Neural crest cell (in vitro differentiated cells): ENCODE measurements at places on chromosomes 16 and 17.

DNA sequence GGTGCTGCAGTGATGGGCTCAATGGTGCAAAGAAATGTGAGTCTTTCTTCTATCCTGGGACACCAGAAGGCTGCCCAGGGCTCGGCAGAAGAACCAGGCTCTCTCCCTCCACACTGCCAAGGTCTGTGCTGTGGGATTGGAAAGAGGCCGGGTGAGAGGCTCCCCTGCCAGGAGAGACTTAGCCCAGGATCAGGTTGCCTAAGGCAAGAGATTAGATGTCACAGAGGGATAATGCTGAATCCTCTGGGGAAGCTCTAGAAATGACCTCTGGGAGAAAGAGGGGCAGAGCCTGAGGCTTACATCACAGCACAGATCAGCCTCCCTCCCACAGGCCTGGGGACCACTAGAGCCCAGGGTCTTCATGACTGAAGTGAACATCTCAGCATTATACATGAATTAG, 5.7 kb upstream of the DOC2B start:
- DNase-seq, result no peak

DNA sequence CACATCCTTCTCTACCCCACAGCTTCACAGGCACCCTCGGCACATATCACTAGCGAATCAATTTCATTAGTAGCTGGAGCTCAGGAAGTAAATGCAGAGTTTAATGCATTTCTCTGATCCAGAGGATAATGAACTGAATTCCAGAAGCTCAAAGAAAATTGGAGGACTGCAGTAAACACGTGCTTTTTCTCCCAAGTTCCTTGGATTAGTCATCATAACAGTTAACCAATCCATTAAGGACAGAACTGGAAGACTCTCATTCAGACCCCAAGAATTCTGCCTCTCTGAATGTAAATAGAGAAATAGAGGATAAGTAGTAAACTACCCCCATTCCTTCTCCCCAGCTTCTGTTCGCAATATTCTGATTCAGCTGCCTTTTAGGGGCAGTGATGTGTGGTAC, 40.7 kb downstream of the DUSP14 start:
- DNase-seq, result no peak

DNA sequence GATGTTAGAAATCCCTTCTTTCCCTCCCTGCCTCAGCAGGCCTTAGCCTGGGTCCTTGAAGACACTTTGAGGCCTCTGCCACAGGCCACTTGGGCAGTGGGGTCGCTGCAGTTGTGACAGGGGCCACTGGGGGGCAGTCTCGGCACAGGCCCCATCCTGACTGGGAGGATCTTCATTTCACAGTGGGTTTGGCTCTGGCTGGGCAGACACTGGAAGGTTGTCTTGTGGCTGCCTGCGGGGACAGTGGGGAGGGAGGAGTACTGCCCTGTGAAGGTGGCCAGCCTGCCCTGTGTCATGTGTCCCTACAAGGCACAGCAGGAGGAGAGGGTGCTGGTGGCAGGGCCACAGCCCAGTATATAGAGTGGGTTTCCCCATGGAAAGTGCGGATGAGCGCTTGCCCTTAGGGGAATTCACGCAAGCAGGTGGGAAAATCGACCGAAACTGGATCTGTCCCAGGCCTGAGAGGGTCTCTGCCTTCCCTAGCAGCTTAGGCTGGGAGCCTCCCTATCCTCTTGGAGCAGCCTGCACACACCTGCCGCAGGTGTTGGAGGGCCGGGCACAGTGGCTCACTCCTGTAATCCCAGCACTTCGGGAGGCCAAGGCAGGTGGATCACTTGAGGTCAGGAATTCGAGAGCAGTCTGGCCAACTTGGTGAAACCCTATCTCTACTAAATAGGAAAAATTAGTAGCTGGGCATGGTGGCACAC, 28.8 kb downstream of the GINS2 start:
- peak; percentile 93 for DNase-seq

- DNase-seq, result no peak
Observed at GRCh38 chr17:76561332-76561731, 21.5 kb downstream of the PRCD start.

GRCh38 chr16:81808933-81809480, 29.9 kb downstream of the PLCG2 start:
- DNase-seq, result no peak

DNA sequence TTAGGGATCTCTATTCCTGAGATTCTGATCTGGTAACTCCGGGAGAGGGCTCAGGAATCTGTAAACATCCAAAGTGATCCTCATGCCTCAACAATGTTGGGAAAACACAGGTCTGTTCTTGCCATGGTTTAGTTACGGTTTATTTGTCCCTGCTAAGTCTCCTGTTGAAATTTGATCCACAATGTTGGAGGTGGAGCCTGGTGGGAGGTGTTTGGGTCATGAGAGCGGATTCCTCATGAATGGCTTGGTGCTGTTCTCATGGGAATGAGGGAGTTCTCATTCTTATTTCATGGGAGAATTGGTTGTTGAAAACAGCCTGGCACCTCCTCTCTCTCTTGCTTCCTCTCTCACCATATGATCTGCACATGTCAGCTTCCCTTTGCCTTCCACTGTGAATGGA, 608.6 kb upstream of the GOT2 start:
- no peak for DNase-seq
